Stimulated activated naive CD4-positive, alpha-beta T cell treated with Interleukin-2 at 50 U/mL for 16 hours (primary cell): ENCODE measurements at places on chromosomes 5 and 9.

DNA sequence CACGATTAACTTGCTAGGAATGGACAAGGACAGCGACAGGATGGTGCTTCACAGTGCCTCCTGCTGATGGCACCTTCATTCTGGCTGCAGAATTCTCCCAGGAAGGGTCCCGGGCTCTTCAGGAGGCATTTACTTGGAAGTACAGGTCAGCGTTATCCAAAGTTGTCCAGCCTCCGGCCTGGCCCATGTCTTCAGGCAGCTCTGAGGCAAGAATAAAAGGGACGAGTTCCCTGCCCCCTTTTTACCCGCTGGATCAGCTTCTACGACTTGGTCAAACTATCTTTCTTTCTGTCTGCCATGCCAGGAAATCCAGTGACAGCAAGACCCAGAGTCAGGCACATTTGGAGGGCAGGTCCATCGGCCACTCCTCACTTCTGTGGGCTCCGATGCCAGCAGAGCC is 23.4 kb upstream of the GABBR2 start:
- DNase-seq: no peak

DNA sequence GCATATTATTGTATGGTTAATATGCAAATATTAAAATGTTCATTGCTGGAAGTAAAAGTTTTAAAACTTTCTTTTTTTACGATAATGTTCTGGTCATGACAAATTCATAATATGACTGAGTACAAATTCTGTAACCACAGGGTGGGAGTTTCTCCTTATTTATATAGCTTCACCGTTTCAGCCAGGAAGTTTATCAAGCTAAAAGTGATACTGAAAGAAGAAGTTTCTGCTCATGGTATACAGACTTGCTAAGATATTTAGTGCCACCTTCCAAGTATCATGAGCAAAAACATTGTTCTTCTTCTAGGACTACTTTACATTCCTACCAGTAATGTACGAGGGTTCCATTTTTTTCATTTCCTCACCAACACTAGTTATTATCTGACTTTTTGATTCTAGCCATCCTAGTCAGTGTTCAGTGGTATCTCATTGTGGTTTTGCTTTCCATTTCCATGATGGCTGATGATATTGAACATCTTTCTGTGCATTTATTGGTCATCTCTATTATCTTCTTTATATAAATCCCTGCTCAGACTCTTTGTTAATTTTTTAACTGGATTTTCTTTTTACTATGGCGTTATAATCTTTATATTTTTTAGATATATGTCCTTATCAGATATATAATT is 94.2 kb upstream of the PRRC1 start:
- DNase-seq: no peak

DNA sequence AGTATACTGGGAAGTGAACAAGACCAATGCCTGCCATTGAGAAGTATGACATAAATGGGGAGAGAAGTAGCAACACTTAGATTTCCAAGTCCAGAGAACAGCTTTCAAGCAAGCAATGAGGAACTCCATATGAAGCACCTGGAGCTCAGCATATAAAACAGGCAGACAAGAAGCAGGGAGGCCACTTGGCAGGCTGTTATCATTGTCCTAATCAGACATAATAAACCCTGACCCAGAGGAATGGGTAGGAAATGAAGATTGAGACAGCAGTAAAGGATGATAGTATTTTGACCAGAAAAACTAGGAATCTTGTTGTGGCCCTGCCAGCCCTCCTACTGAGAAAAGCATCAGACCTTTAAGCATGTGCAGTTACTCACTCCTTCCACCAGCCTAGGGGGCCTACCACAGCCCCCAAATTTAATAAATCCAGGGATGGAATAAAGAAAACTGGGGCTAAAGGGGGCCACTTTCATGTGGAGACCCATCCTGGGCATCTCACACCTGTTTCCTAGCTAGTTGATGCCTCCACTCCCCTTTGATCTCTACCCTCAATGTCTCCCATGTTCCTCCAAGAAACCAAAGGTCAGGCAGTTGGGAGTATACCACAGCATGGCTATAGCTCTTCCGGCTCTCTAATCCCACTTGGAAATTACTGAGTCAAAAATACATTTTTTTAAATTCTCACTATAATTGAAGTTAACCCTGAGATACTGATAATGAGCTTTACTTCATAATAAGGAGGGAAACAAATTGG is 135.1 kb downstream of the SIL1 start:
- DNase-seq: no peak

- no peak for DNase-seq
Observed at GRCh38 chr9:137158625-137159024, 11.2 kb downstream of the LRRC26 start.

DNA sequence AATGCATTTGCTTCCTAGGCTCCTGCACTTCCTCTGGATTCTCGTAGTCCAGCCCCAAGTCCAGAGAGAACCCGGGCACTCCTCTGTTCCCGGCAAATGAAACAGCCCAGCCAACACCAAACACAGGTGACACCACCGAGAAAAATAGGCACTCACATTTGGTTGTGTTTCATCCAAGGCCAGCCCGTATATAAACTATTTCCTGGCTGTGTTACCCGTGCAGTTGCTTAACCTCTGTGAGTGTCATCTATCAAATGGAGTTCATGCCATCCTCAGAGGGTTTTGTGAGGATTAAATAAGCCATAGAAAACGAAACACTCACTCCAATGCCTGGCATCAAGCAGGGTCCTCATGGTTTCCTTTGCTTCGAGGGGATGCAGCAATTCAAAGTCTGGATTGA is 115.2 kb downstream of the BOD1 start:
- DNase-seq: no peak

- no peak for DNase-seq
Observed at GRCh38 chr5:22757776-22758175, 95.4 kb downstream of the CDH12 start.

DNA sequence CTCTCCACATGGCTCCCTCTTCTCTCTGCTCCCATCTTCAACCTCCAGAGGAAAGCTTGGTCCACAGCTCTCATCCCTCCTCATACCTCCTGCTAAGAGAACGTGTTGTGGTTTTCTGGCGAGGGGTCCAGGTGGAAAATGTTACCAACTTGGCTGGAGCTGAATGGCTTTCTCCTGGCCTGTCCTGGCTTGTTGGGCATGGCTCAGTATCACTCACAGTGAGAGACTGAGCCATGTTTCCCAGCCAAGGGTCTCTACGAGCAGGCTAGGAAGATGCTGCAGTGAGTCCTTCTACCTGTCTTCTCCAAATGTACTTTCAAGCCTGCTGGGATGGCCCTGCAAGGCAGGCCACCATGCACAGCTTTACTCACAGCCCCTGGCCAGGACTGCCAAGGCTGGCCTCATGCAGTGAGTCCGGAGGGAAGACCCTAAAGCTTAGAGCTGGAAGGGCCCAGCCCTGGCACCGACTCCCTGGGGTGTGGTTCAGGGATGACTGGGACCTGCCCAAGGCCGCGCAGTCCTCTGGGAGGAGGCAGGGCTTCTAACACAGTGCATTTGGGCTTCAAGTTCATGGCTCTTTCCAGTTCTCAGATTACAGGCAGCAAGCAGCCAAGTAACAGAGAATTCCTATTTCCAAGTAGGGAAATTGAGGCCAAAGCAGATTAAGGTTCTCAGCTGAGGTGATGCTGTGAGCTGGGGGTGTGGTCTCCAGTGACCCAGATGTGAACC is 59.5 kb downstream of the COL27A1 start:
- no peak for DNase-seq

DNA sequence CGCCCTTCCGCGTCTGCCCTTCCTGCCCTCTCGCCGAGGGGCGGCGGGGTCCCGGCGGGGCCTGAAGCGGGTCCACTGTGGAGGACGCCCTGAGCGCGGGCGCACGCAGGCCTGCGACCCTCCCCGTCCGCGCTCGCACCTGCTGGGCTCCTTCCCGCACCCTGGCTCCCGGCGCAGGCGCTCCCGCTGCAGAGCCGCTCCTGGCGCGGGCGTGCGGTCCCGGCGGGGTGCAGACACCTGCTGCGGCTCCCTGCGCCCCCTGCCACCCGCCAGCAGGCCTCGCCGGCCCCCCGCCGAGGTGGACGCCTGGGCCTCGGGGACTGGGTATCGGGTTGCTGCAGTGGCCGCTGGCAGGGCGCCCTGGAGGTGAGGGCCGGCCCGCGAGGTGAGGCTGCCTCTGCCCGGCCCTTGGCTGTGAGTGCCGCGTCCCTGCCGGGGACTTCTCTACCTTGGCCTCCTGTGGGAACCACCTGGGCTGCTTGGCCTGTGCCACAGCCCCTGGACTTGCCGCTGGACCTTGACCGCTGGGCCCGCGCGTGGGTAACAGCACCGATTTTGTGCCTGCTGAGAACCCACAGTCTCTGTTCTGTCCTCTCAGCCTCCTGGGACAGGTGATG is 627 bp downstream of the ARRDC1 start:
- no peak for DNase-seq

DNA sequence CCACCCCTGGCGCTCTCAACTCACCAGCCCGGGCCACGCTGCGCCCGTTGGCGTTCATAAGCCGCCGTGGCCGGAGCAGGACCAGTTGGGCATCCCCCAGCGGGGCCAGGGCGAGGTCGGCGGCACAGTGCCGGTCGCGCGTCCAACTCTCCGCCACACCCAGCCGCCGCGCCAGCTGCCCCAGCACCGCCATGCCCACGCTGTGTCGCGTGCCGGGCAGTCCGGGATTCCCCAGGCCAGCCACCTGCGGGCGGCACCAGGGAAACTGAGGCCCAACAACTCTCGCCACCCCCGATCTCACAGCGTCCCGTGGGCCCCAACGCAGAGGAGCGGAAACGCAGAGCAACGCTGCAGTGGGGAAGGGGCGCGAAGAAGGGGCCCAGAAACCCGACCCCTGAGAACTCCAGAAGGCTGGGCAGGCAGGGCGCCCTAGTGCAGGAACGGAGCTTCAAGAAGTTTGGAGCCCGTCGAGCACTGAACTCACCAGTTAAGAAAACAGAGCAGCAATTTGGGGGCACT is 453 bp downstream of the PTRH1 start:
- no peak for DNase-seq

DNA sequence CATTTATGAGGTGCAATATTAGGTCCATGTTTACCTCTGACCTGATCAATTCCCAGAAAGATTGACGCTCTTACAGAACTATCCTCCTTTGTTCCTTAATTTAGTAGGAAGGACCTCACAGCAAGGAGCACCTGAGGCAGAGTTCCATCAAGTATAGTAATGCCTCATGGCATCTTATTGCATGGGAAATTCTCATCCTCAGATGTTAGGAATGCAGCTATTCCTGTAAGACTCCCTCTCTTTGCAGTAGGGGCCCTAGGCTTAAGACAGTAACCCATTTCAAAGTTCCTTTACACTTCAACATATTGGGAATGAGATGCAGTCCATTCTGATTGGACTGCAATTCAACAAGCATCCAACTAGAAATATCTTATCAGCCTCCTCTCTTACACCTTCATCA is 69.8 kb downstream of the SLCO4C1 start:
- DNase-seq: no peak

GRCh38 chr5:68332556-68332955 is 117.0 kb downstream of the PIK3R1 start:
- no peak for DNase-seq

DNA sequence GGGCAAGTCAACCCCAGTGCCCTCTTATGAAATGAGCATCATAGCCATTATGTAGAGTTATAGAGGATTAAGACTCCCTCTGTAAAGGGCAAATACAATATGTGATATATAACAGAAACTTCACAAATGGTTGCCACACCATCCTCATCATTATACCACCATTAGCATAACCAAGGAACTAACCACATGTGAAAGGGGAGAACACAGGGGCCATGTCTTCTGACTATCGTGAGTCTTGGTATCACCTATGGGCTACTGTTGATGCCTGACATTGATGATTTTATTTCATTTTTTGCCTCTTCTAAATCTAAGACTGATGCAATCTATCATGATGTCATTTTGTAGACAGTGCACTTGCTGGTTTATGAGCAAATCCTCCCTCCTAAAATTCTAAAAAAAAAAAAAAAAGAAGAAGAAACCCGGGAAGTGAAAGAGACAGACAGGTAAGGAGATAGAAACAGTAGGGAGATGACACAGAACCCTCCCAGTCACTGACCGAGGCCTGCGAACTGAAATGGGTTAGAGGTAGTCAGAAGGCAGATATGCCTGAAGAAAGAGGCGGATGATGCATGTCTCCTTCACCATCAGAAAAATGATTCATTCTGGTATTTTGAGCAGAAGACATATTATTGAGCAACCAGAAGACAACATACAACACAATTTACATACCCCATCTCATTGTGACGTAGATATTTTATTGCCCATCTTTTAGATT is 266.0 kb downstream of the DMAC1 start:
- DNase-seq: no peak

GRCh38 chr5:32225445-32225844 is 51.3 kb upstream of the GOLPH3 start:
- DNase-seq: no peak

DNA sequence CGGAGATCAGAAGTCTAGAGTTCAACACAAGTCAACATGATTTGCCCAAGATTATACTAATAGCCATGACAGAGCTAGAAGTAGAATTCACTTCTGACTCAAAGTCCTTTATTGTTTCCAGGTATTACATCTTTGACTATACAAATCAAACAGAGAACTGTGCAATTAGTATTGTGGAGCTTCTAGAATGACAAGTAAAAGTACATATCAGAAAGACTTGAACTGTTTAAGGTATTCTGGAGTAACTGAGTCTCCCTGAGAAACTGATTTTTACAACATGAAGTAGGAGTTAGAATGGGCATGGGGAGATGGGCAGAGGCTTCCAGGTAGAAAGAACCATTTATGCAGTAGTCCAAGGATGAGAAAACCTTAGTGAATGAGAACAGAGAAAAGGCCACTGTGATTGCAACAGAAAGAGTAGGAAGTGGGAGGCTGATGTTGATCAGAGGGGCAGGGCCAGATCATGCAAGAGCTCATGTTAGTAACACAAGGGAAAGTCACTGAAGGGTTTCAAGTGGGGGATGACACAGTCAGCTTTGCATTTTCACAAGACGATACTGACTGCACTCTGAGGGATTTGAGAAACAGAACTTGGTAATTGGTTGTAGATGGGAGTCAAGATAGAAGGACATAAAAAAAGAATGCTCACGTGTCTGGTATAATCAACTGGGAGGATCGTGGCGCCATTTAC is 280.7 kb downstream of the RFX3 start:
- DNase-seq: no peak

DNA sequence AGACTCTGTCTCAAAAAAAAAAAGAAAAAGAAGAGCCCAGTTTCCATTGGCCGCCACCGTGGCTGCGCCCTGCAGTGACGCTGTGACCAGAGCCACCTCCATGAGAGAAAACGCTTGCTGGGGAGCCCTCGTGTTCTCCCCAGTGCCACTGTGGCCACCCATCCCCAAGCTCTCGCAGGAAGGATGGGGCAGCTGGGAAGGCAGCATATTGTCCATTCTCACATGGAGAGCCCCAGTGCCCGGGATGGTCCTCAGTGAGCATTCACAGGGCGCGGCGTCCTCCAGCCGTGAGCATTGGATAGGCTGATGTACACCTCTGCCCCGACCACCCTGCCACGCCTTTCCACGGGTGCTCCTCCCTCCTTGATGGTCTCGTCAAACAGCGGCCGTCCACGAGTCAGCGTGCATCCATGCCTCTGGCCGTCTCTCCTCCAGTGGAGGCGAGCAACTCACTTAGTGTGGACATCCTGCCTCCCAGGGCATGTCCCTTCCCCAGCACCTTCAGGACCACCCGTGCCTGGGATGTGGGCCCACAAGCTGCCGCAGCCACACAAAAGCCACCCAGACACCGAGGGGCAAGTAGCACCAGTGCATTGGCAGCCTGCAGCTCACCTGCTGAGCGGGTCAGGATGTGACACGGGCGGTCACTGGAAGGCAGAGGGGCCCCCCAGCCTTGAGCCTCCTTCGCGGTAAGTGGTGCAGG is 23.4 kb upstream of the SLC6A19 start:
- no peak for DNase-seq
